Stimulated activated CD4-positive, alpha-beta T cell treated with anti-CD3 and anti-CD28 coated beads, Interleukin-4, amount 100 ng/mL, for 4 hours (primary cell): ENCODE measurements at places on chromosomes 4 and X.

DNA sequence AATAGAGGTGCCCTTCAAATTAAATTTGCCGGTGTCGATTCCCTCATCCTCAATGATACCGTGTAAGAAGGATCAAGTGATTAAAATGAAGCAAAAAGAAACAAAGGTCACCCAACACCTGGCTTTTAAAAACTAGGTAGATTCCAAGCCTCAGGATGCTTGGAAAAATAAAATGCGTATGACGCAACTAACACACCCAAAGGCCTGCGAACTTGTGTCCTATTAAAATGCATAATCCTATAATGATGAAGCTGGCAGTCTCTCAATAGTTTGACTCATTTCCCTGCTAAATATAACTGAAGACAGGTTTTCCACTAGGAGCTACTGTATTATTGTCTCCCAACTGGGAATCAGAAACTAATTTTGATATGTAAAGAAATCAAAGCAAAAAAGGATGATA, 263.2 kb downstream of the DHX15 start:
- no peak for DNase-seq

DNA sequence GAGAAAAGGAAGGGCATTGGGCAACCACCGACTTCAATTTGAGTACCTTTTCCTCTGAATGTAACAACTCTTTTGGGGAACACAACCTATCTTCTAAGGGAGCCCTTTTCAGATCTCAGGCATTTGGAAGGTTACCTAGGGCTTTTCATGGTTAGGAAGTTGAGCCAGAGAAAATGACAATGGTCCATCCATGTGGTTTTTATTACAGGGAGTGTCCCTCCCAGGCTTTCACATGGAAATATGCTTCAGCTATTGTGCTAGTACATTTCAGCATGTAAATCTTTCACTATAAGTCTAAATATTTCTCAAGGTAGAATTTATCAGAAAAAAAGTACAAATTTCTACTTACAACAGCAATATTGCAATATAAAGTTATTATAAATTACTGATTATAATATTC, 259.8 kb downstream of the IQCM start:
- no peak for DNase-seq

DNA sequence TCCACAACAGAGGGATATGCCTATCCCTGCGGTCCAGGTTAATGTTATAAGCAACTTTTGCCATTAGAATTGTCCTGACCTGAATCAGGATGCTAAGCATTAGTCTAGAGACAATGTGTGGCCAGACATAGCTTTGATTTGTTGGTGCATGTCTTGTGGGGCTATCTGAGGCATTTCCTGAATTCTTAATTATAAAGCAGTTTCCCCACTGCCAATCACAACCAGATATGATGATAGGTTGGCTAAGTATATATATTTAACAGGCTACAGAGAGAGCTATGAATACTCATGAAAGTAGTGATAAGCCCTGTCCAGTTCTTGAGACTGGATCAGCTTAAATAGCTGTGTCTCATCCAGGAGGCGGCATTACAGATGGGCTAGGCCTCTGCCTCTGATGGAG, 37.8 kb upstream of the ZNF81 start:
- no peak for DNase-seq

GRCh38 chrX:72110876-72111708, 20.6 kb downstream of the RTL5 start:
- DNase-seq: no peak

DNA sequence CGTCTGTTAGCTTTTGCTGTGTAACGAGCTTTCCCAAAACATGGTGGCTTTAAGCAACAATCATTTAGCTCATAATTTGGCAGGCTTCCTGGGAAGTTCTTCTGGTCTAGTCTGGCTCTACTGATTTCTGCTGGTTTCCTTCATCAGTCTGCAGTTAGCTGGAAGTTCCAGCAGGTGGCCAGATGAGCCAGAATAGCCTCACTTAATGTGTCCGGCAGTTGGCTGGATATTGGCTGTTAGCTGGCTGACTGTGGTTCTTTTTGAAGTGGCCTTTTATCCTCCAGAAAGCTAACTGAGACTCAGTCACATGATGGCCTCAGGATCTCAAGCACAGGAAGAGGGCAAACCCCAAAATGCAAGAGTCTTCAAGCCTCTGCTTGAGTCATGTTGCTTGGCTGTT, 34.9 kb downstream of the FTHL17 start:
- DNase-seq: no peak
